ENCODE measurements at places on chromosomes 6 and 20. TPM values are rescaled to one million over a fixed set of nuclear protein-coding genes. Genes with fewer than 3 reads are reported as not detected.
A peak's percentile ranks its signal among the peaks of the same experiment; 100 is the strongest.

- no peak for DNase-seq
These were observed 382.8 kb upstream of the TSHZ2 start for GRCh38 chr20:52589251-52589812.

DNA sequence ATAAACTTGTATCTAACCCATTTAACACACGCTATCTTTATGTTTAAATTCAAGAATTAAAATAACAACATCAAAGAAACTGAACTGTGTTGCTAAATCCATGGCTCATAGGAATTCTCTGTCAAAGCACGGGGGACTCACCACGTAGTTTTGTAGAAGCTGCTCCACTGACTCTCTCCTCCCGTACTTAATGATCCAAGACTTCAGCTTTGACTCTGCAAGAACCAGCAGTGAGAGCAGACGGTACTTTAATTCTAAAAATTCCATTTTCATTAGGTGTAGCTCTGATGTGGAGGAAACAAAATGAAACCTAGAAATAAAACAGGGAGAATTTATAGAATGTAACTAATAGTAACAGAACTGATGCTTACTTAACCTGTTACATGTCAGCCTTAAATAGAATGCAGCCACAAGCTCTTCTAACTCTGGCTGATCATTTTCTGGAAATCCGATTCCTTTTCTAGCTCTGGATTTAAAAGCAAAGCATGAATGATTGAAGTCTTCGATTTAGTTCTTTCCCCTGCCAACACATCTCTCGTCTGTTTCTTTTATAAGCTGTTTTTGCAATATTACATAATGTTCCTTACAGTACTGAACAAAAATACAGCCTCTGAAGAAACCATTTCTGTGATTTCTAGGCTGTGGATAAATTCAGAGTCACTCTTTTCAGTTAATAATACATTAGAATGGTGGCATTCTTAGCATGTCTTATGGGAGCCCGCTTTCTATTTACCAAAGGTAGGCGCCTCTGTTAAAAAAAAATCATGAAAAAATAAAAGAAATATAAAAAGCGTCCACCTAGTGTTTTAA lies 165.5 kb downstream of the SYNE1 start:
- DNase-seq = no peak

- peak; percentile 90 for DNase-seq
These were observed 8.3 kb downstream of the PI16 start for GRCh38 chr6:36962874-36963273.

DNA sequence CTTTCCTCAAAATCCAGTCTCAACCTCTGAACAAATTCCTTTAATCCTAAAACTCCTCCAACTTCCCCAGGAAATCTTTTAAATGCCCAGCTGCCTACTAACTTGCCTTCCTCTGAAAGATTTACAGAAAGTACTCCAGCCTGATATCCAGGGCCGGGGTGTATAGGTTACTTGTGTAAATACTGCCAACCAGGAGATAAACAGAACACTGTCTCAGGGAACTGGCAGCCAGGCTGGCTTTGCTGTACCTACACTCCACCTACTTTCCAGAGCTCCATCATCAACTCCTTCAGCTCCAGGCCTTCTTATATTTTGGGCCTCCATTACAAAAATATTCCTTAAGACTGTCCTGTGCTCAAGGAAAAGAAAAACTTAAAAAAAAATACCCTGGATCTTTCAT lies 85.9 kb downstream of the CEP162 start:
- DNase-seq = no peak

GRCh38 chr20:44541992-44542391 lies 20.1 kb upstream of the SERINC3 start:
- no peak for DNase-seq

- no peak for DNase-seq
These were observed 14.4 kb downstream of the SLC2A4RG start for GRCh38 chr20:63754008-63754407.

DNA sequence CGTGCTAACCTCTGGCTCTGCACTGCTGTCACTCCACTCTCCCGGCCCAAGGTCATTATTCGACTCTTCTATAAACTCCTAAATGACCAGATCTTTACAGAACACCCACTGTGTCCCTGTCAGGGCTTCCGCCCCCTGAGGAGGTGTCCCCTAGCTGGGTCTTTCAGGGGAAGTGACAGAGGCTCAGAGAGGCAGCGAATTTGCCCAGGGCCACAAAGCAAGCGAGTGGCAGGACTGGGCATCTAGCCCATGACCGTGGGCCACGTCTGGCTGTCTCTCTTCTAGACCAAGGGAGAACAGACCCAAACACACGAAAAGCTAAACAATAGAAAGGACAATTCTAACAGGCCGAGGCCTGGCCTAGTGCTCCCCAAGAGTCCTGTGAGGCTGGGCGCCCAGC lies 27.4 kb downstream of the FOXF2 start:
- no peak for DNase-seq

DNA sequence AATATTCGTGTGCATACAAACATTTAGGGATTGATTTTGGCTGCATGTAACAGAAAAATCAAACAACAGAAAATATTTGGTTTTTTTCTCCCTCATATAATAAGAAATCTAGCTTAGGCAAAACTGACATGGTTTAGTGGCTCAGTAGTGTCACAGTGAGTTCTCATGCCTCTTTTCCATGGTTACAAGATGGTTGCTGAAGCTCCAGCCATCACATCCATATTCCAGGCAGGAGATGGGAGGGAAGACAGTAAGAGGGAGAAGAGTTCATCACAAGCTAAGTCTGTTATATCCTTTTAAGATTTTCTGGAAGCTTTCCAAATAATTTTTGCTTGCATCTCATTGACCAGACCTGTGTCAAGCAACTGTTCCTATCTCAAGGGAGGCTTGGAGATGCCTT lies 267.2 kb upstream of the RNF24 start:
- DNase-seq = no peak

DNA sequence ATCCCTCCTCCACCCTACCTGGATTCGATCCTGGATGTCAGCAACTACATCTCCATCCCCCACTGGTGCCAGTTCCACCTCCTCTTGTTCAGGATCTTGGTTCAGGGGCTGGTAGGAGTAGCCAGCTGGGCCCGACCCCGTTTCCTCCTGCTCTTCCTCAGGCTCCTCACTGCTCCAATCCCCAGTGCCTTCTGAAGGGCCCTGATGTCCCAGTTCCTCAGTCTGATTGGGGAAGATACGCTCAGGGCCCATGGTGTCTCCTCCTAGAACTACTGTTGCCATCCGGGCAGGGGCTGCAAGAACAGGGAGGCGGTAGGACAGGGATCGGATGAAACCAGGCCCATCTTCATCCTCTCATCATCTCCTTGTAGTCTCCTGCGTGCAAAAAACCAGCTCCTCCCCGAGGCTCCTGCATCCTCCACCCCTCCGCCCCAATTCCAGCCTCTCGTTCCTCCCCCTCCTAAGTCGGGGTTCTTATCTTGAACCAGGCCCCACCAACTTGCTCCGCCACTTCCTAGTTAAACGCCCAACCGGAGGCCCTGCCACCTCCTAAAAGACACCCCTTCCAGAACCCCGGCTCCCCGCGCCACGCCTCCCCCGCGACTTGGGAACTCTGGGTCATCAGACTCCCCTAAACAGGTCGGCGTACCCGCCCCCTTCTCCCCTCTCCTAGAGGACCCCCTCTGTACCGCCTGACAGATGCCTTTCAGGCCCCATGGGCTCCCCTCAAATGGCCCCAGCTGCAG lies 476 bp downstream of the MEA1 start:
- DNase-seq = no peak

DNA sequence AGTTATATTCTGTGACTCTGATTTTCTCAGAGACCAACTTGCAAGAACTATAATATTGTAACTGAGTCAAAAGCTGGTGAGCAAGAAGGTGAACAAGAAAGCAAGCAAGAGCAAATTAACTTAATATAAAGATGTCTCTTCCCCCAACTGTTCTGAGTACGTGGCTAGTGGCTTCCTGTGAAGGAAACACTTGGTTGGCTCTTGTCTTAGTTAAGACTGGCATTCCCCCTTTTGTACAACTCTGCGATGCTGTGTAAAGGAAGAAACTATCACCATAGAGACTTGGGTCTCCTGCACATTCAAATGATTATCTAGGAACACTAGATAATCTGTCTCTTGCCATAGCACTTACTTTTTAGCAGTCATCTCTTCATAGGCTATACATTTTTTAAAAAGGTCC lies 47.3 kb upstream of the TNFAIP3 start:
- DNase-seq = no peak

DNA sequence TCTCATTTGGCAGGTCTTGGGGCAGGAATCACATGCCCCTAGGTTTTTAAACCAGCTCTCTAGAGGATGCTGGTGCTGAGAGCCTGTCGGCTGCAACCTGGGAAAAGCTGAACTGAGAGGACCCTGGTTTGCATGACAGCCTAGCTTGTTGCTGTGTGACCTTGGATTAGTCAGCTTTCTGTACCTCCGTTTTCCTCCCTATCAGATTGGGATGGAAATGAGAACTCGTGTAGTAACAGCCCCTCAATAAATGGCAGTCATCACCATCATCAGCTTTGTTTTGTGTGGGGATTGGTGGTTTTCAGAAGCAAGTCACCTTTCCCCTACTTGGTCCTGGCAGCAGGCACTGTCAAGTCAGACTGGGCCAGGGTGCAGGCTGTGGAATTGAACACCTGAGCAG lies 75.2 kb upstream of the MYL9 start:
- no peak for DNase-seq

DNA sequence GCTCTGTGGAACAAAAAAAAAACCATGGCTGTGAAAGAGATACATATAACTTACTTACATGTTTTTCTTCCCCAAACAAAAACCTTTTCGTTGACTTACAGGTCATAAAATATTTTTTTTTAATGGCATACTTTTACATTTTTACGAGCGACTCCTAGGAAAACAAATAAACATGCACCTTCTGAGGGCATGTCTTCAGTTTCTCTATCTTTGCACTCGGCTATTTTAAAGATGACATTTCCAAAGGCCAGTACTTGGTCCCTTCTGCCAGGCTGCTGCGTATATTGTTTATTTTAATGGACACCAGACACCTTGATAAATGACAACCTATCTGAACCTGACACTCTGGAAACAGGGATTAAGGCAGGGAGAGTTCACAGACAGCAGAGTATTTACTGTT lies 49.4 kb downstream of the PIGU start:
- no peak for DNase-seq

DNA sequence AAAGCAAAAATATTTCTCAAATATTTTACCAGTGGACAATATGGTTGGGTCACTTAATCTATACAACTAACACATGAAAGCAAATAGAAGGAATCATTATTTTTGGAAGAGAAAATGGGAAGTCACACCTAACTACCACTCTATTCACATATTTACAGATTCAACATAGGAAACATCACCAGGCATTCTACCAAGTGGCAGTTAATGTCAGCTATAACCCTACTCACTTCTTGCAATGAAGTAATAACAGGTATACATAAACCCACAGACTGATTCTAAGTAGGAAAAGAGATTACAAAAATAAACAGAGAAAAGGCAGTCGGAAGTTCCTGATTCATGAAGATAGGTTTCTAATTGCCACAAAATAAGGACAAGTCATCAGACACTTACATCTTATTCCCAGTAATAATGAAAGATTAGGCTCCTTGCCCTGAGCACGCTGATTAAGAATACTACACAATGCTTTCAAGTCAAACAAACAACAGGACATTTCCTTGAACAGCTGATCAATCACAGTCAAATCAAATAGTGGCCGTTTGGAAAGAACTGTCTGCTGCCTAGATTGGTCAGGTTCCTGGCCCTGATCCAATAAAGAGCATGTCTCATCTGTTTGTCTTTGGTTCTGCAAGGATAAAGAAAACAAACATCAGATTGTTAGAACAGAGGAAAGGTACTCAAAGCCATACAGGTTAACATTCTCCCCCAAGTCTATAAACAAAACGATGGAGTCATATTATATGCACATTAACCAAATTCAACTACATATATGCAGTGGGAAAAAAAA lies 79.2 kb upstream of the PLN start:
- DNase-seq = no peak

GRCh38 chr20:1940581-1940980 lies 45.4 kb downstream of the SIRPA start:
- no peak for DNase-seq

DNA sequence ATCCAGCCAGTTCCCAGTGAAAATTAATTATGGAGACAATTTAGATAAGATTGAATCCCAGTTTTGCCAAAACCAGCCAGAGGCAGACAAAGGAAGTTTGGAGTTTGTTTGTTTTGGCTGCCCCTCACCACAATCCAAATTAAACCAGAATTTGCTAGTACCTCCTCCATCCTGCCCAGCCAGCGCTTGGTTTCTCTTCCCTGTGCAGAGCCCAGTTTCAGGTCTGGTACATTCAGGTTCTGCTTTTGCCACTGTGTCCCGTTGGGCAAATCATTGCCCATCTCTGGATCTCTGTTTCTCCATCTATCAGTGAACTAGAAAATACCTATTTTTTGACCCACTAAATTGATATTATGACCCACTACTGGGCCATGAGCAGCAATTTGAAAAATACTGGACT lies 26.4 kb downstream of the FOXP4 start:
- no peak for DNase-seq

GRCh38 chr20:44028003-44028730 lies 113.5 kb downstream of the TOX2 start:
- DNase-seq = peak; percentile 37

- DNase-seq = peak; percentile 97
These were observed at the start of gene HEBP2 for GRCh38 chr6:138403801-138404665. HEBP2 (plus strand) TSS chr6:138404223; CDS start chr6:138404496, 273 bp downstream.

DNA sequence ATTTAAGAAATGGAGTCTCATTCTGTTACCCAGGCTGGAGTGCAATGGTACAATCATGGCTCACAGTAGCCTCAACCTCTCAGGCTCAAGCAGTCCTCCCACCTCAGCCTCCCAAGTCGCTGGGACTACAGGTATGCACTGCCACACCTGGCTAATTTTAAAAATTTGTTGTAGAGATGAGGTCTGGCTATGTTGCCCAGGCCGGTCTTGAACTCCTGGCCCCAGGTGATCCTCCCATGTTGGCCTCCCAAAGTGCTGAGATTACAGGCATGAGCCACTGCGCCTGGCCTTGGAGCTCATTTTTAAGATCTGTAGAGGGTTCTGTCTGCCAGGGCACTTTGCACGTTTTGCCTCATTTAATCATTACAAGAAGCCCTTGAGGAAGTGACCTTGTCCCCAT lies 17.5 kb downstream of the ZC3H12D start:
- no peak for DNase-seq

The SNRPB2 gene
- total RNA-seq = 13.7 TPM

The IRF4 gene
- 0.47 TPM for total RNA-seq

The FAM50B gene
- total RNA-seq = 3.3 TPM

The CCN2 gene
- 262 TPM for total RNA-seq

The TCF21 gene
- total RNA-seq = 6.4 TPM

The FNDC1 gene
- total RNA-seq = not detected

The CALHM4 gene
- not detected for total RNA-seq

The SIM1 gene
- total RNA-seq = 0.13 TPM

The SYCP2 gene
- total RNA-seq = 2.0 TPM

The PPP1R14C gene
- 13.8 TPM for total RNA-seq

The KIF25 gene
- not detected for total RNA-seq

Measured in Peyer's patch (tissue), 4 donors.